ENCODE measurements at places on chromosomes 4 and X. TPM values are rescaled to one million over a fixed set of nuclear protein-coding genes. Genes with fewer than 3 reads are reported as not detected.

DNA sequence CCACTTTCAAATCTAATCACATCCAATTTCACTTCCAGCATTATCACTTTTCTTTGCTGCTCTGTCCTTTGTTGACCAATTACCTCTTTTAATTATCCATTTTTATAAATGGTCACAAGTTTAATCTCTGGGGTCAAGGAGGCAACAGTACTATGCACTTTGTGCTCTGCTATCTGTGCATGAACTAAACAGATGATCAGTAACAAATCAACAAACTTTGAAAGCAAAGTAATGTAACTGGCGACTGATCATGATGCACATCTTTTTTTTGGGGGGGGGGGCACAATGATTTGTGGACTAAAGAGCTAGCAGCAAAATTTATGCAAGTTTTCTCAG, 1.5 kb upstream of the SEC31A start:
- H3K27ac ChIP-seq = no peak overlapping the region
- H3K27me3 ChIP-seq = no peaks in the 10 kb centered on the region
- H3K4me3 ChIP-seq = no peak overlapping the region

- no peaks in the 10 kb centered on the region for H3K27me3 ChIP-seq
- H3K4me1 ChIP-seq = no peaks in the 10 kb centered on the region
- H3K36me3 ChIP-seq = peaks cover 8% of the 10 kb centered on the region
- no peak overlapping the region for H3K4me3 ChIP-seq
Observed at GRCh38 chrX:48459483-48459882, 10.6 kb downstream of the SLC38A5 start.

- H3K4me1 ChIP-seq = no peaks in the 10 kb centered on the region
- no peak overlapping the region for H3K4me3 ChIP-seq
- no peaks in the 10 kb centered on the region for H3K27me3 ChIP-seq
- peaks cover 83% of the 10 kb centered on the region for H3K36me3 ChIP-seq
- no peak overlapping the region for H3K27ac ChIP-seq
- DNase-seq = no peak
Observed at GRCh38 chr4:103136671-103137445, 37.2 kb upstream of the BDH2 start.

GRCh38 chrX:29477878-29478277, 737.5 kb upstream of the MAGEB2 start:
- DNase-seq = no peak
- H3K27ac ChIP-seq = no peak overlapping the region
- no peak overlapping the region for H3K4me3 ChIP-seq
- H3K4me1 ChIP-seq = no peaks in the 10 kb centered on the region

DNA sequence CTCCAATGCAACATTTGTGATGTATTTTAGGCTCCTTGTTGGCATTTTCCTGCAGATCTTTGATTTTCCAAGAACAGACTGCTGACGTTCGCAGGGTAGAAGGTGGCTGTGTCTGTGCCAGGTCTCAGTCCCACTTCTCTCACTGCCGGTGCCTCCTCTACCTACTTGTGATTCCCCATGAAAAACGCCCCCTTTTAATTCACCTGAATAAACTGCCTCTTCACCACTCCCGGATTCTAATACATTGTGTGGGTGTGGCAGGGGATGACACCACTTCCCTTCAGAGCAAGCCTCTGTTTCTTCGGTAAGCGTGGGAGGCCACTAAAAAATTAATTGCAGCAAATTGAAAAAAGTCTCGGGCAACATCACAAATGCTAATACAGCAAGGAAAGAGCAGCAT, 96.1 kb upstream of the FAM9B start:
- H3K4me1 ChIP-seq = no peaks in the 10 kb centered on the region
- no peak overlapping the region for H3K4me3 ChIP-seq
- no peaks in the 10 kb centered on the region for H3K36me3 ChIP-seq
- no peak for DNase-seq
- H3K27me3 ChIP-seq = no peaks in the 10 kb centered on the region

DNA sequence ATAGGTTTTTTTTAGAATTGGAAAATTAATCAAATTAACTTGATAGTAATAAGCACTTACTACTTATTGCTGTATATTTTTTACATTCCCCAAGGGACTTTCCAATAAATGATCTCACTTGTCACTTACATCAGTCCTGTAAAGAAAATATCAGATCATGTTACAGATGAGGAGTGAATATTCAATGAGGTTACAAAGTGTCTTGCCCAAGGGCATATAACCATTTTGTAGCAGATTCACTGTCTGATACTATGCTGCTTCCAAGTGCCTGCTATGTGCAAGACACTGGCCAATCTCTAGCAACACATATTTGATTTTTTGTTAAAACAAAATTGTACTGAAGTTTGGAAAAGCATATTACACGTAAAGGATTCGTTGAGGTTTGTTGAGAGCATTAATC, 1287.7 kb downstream of the FAM133A start:
- H3K27me3 ChIP-seq = no peaks in the 10 kb centered on the region
- peak; percentile 11 for DNase-seq
- H3K36me3 ChIP-seq = no peaks in the 10 kb centered on the region
- no peaks in the 10 kb centered on the region for H3K4me1 ChIP-seq

- no peak overlapping the region for H3K27ac ChIP-seq
- DNase-seq = no peak
- no peaks in the 10 kb centered on the region for H3K27me3 ChIP-seq
- H3K36me3 ChIP-seq = no peaks in the 10 kb centered on the region
- no peaks in the 10 kb centered on the region for H3K4me1 ChIP-seq
Observed at GRCh38 chrX:45862801-45863200, 662.1 kb upstream of the DIPK2B start.

DNA sequence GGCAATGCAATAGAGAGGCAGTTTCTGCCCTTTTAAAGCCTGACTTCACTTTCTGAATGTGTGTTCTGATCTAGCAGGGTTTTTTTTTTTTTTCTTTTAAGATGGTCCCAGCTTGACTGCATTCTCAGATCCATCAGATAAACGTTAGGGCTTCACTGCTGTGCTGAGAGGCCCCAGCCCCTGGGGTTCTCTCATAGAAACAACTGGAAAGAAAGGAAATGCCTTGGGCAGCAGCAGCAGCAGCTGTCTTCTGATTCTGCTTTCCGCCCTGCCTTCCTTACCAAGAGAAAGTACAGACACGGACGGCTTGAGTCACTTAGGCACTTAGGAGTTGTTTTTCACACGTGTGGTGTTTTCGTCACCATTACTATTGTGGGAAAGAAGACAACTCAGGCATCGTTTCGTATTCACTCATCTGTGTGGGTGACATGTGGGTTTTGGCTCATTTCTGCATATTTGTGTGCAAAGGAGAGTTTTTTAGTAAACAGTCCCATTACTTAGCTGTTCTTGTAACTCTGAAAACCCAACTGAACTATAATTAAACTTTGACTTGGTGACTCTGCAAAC, 172.0 kb downstream of the PTTG2 start:
- no peaks in the 10 kb centered on the region for H3K27me3 ChIP-seq
- H3K4me3 ChIP-seq = no peak overlapping the region
- no peaks in the 10 kb centered on the region for H3K4me1 ChIP-seq
- H3K36me3 ChIP-seq = no peaks in the 10 kb centered on the region

- no peaks in the 10 kb centered on the region for H3K36me3 ChIP-seq
- H3K27me3 ChIP-seq = no peaks in the 10 kb centered on the region
- no peaks in the 10 kb centered on the region for H3K4me1 ChIP-seq
- no peak for DNase-seq
- H3K27ac ChIP-seq = no peak overlapping the region
Observed at GRCh38 chr4:110138551-110138950, 59.9 kb downstream of the ELOVL6 start.

DNA sequence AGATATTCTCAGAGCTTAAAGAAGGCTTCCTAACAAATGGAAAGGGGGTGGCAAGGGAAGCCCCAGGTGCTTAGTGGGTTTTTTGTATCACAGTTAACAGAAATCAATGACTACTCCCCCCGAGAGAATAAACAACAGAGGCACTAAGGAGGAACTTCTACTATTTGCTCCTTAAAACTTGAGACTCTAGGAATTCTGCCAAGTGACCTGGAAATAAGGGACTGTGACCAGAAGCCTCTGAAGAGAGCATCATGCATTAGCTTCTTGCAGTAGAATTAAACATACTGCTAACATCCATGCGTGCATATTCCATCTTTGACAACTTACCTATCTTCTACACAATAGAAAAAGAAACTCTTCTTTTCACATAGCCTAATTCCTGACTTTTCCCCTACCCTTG, 86.8 kb downstream of the CAMK2D start:
- peaks cover 23% of the 10 kb centered on the region for H3K4me1 ChIP-seq
- no peaks in the 10 kb centered on the region for H3K36me3 ChIP-seq
- no peak overlapping the region for H3K4me3 ChIP-seq
- H3K27me3 ChIP-seq = no peaks in the 10 kb centered on the region

GRCh38 chr4:91207535-91207934, 1080.3 kb downstream of the CCSER1 start:
- H3K27me3 ChIP-seq = no peaks in the 10 kb centered on the region
- H3K4me1 ChIP-seq = no peaks in the 10 kb centered on the region
- H3K36me3 ChIP-seq = no peaks in the 10 kb centered on the region
- DNase-seq = no peak
- H3K4me3 ChIP-seq = no peak overlapping the region
- H3K27ac ChIP-seq = no peak overlapping the region

GRCh38 chrX:21702725-21703124, 44.6 kb upstream of the KLHL34 start:
- no peaks in the 10 kb centered on the region for H3K36me3 ChIP-seq
- no peak overlapping the region for H3K4me3 ChIP-seq
- H3K4me1 ChIP-seq = no peaks in the 10 kb centered on the region
- H3K27ac ChIP-seq = no peak overlapping the region
- no peaks in the 10 kb centered on the region for H3K27me3 ChIP-seq

DNA sequence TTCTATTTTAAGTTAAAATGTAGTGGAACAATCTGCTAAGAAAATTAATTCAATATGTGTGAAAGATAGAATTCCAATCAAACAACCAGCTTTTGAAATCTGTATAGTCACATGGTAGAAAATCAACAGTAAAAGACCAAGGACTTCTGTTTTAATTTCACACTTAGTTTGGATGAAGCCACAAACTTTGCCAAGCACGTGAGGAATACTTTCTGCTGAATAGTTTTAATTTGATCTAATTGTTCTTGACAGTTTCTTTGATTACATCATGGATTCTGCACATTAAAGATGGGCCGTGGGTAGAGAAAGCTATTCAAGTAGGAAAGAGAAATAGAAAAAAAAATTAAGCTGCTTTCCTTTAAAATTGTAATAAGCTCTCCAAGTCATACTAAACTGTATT, 137.9 kb upstream of the FAM241A start:
- no peak overlapping the region for H3K4me3 ChIP-seq
- DNase-seq = no peak
- H3K4me1 ChIP-seq = no peaks in the 10 kb centered on the region
- no peak overlapping the region for H3K27ac ChIP-seq
- H3K36me3 ChIP-seq = no peaks in the 10 kb centered on the region

The DMRTC1 gene
- not detected for total RNA-seq

The SATL1 gene
- 0.13 TPM for total RNA-seq

The SPACA5 gene
- not detected for total RNA-seq

The CEP135 gene
- total RNA-seq = 13.8 TPM

The NAP1L2 gene
- total RNA-seq = 0.50 TPM
